ENCODE measurements at places on chromosomes 13 and 19.

DNA sequence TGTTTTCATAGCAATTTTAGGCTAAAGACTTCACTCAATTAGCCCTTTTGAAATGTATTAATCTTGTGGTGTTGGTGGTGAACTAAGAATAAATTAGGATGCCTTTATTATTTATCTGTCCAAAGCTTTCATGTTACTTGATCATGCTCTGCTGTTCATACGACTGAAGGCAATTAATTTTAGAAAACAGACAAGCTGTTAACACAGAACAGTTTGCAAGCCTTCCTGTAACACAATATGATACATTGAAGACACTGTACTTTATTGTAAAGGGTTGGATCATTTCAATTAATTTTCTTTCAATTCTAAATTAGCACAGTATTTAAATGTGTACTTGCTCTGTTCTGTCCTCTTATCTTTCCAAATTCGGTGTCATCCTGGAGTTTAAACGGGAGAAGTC lies 794.3 kb upstream of the MIR17HG start:
- DNase-seq = no peak

GRCh38 chr19:821825-822503 lies at the start of gene PLPPR3:
PLPPR3 (minus strand) TSS chr19:821955; CDS start chr19:821559, 396 bp downstream.
- DNase-seq = no peak

- peak; percentile 73 for DNase-seq
Measured at GRCh38 chr13:48975101-48975855, 434 bp upstream of the FNDC3A start.

GRCh38 chr13:65856431-65856830 lies 1373.7 kb downstream of the PCDH9 start:
- no peak for DNase-seq

GRCh38 chr19:42150911-42151361 lies 18.7 kb upstream of the POU2F2 start:
- DNase-seq = no peak

DNA sequence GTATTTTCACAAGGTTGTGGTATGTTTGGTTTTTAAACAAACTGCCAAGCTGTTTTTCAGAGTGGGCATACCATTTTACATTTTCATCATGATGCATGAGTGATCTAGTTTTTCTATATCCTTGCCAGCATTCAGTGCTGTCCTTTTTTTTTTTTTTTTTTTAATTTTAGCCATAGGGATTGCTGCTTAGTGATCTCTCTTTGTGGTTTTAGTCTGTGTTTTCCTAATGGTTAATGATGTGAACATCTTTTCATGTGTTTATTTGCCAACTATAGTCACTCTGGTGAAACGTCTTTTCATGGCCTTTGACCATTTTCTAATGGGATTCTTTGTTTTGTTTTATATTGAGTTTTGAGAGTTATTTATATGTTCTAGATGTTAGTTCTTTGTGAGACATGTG lies 59.7 kb downstream of the SHISA2 start:
- DNase-seq = no peak

- DNase-seq = no peak
Measured at GRCh38 chr19:11164879-11165406, 9.4 kb upstream of the SPC24 start.

DNA sequence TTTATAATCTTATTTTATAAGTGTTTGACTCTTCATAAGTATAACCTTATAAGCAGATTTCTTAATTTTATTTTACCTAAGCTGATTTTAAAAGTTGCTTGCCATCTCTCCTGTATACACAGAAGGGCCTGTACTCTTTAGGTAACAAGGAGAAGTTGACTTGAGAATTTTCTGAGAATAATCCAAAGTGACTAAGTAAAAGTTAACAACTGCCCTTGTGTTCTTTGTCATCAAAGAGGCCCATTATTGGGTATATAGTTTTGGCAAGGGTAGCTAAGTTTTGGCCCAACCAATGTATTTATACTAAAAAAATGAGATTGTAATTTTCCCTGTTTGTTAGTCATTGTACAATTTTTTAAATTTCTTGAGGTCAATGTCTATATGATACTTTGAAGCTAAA lies 3.2 kb downstream of the LCP1 start:
- no peak for DNase-seq

DNA sequence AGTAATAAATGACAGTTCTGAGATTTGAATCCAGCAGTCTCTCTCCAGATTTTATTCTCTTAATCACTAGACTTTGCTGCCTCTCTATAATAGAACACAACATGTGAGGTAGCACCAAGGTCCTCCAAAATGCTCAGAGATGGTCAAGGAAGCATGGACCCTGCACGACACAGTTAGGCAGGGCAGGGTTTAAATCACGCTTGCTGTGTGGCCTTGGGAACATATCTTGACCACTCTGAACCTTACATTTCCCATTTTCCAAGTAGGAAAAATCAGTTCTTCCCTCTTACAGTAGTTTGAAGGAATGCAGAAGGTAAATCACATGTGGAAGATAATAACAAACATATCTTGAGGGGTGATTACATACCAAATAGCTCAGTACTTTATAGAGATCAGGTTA lies 6.3 kb downstream of the SYT3 start:
- no peak for DNase-seq

DNA sequence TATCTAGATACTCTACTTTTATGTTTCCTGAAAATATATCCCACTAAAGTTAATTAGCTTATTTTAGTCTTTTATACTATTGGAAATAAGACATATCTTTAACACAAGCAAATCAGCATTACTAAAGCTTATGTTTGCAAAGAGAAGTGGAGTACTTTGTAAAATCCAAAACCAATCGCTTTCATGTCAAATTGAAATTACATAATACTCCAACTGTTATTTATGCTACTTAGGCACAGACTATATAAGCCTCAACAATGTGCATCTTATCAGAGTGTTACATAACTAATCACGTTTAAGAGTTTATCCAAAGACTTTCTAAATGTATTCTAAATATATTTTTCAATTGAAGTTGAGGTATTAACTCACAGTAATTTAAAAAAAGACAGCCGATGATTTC lies 200.0 kb downstream of the PCDH20 start:
- DNase-seq = no peak

DNA sequence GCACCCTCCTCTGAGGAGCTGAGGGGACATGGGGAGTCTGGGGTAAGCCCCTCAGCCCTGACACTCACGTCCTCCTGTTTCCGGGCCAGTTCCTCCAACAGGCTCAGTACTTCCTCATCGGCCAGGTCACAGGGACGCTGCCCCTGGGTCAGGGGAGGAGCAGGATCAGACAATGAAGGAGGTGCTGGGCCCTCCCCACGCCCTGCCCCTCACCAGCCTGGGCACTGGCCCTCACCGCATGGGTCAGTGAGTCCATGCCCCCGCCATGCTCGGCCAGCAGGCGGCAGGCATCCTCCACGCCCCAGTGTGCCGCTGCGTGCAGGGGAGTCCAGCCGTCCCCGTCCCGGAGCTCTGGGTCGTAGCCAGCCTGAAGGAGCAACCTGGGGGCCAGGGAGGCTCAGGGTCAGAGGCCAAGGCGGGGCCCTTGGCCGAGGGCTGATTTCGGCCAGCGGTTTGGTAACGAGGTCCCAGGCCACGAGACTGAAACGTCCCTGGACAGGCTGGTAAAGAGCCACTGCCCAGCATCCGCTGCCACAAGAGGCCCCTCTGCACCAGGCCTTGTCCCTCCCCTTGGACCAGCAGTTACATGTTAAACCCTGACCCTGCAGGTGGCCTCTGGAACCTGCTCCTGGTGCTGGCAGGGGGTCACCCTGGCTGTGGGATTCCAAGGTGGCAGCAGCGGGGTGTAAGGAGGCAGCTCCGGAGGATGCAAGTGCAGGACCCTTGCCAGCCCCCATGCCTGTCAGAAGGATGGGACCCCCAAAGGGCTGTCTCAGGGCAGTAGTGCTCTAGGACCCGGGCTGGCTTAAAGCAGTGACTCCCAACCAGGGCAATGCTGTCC lies 18.5 kb downstream of the PPP1R12C start:
- DNase-seq = no peak

DNA sequence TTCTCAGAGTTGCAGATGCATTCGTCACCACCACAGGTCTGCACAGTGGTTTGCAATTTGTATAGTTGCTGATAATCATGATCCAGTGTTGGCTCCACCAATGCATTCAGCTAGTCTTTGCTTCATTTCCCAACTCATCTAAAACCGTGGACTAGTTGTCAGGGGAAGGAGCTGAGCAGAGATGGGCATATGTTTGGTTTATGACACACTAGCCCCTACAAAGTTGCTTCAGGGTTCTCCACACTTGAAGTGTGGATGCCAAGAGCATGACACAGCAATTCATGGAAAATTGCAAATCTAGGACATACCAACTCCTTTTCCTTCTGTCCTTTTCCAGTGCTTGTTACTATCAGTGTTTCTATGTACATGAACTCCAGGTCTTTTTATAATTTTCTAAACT lies 168.0 kb downstream of the TNFSF13B start:
- no peak for DNase-seq

DNA sequence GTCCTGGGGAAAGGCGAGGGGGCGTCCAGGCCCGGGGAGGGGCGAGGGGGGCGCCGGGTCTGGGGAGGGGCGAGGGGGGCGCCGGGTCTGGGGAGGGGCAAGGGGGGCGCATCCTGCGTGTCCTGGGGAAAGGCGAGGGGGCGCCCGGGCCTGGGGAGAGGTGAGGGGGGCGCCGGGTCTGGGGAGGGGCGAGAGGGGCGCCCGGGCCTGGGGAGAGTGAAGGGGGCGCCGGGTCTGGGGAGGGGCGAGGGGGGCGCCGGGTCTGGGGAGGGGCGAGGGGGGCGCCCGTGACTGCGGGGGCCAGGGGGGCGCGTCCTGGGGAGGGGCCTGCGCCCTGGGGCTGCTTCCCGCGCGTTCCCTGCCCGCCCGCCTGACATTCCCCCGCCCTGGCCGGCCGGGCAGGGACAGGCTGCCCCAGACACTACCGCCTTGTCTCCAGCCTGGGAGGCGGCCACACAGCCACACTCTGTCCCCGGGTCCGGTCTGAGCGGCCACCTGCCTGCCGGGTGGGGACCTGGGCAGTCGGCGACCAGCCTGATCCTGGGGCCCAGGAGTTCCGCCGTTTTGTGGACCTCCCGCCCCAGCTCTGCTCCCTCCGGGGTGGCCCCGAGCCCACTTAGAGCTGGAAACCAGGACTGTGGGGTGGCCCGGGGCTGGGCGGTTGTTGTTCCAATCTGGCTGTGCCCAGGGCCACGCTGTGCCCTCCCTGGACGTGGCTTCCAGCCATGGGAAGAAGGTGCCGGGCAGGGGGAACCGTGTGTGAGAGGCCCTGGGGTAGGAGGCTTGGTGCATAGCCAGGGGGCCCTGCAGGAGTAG lies 11.8 kb downstream of the PALM start:
- DNase-seq = no peak

DNA sequence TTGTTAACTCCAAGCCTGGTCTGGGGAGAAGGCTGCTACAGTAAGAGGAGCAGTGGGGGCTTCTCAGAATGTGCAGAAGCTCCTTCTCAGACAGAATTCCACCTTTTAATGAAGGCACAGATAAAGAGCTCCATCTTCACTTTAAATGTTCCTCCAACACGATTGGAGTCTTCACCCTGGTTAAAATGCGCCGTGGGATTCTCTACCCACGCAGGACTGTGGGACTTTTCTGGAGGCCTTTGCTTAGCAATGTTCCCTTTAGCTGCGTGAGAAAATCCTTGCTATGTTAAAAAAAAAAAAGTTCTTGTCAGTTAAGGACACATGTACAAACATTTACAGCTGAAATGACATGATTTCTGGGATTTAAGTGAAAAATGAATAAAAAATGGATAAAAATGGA lies 546.3 kb downstream of the MYO16 start:
- DNase-seq = no peak

DNA sequence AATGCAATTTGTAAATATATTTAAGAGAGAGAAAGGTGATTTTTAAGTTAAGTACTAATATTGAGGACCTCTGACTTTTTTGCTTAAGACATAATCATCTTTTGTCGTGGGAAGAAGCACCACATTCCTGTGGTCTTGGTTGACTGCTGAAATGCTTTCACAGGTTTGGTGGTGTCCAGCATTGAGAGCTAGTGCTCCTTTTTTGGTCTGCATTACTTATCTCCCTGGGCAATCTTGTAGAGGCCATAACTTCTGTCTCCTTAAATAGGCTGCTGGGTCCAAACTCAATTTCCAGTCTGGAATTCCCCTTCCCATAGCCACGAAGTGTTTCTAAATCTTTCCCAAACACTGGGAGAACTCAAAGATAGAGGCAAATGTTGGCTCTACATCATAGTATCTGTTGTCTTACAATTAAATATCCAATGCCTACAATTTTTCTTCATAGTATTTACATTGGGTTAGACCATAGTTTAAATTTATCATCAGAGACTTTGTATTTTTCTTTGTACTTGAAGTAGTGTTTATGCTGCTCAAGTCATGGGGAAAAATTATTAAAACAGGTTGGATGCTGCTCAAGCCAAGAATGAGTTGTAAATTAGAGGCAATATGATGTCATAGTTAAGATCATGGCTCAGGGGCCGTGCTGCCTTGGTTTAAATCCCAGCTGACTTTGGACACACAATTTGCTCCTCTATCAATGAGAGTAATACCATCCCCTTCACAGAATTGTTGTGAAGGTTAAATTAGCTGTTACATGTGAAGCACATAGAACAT lies 105.6 kb downstream of the POSTN start:
- DNase-seq = no peak

DNA sequence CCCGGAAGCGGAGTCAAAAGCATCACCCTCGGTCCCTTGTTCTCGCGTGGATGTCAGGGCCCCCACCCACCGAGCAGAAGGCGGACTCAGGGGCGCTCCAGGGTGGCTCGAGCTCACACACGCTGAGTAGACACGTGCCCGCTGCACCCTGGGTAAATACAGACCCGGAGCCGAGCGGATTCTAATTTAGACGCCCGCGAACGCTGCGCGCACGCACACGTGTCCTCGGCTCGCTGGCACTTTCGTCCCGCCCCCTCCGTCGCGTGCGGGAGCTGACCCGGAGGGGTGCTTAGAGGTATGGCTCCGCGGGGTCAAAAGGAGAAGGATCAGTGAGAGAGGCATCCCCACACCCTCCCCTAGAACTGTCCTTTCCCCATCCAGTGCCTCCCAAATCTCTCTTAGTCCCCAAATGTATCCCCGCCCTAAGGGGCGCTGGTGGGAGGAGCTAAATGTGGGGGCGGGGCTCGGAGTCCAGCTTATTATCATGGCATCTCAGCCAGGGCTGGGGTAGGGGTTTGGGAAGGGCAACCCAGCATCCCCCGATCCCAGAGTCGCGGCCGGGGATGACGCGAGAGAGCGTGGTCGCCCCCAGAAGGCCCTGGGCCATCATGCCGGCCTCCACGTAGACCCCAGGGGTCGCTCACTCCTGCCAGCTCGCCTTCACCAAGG lies 451 bp upstream of the ICAM5 start:
- peak; percentile 52 for DNase-seq

GRCh38 chr13:91704398-91704797 lies 306.0 kb downstream of the GPC5 start:
- DNase-seq = no peak

Data from NK-92 treated with Interleukin-12 subunit alpha and Interleukin-12 subunit beta, amount 100 ng/mL, for 24 hours (cell line).